ENCODE measurements at places on chromosomes 1 and 21.

- peak; percentile 16 for DNase-seq
Observed at GRCh38 chr1:43423672-43424550, 29.8 kb downstream of the HYI start.

DNA sequence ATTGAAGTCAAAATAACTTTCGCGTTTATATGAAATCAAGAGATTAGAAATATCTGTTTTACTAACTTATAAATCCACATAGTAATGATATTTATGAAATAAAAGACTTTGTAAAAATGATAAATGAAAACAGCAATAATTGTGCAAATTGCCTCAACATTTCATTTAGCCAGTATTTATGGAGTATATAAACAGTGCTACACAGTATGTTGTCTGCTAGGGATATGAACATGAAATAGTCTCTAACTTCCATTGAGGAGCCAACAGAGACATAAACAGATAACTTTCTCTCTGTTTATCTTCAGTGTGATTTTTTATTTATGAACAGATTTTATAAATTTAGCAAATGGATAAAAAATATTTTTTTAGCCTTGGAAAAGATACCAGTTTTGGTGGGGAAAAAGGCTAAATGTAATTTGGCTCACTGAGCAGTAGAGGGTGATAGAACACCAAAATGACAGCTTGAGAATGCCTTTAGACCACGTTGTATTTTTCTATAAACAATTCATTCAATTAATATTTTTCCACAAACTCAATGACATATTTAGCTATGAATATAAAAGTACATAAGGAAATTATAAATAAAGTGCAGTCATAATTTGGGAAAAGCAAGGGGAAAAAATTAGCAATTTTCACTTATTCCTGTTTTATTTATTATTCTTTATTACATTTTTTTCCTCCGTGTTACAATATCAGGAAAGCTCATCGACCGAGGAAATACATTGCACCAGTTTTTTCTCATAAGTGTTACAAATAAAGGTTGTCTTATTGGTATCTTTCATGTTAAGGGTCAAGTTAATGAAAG lies 47.5 kb upstream of the EEIG2 start:
- DNase-seq = no peak

- no peak for DNase-seq
Observed at GRCh38 chr1:148309940-148310500, 157.9 kb upstream of the NBPF11 start.

DNA sequence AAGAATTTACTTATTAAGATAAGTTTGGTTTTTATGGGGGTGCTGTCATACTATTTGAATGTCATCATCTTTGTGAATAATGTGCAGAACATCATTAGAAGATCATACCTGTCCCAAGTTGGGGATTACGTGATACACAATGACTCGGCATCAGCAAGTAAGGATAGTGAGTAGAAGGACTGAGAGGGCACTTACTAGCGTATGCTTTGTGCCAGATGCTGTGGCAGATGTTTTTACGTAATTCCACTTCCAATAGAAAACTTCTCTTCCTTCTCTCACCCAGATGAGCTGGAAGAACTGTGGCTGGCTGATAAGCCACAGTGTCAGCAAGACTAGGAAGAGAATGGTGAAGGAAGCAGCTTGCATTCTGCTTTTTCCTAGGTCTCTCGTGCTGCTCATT lies 28.1 kb upstream of the TGFB2 start:
- DNase-seq = no peak

DNA sequence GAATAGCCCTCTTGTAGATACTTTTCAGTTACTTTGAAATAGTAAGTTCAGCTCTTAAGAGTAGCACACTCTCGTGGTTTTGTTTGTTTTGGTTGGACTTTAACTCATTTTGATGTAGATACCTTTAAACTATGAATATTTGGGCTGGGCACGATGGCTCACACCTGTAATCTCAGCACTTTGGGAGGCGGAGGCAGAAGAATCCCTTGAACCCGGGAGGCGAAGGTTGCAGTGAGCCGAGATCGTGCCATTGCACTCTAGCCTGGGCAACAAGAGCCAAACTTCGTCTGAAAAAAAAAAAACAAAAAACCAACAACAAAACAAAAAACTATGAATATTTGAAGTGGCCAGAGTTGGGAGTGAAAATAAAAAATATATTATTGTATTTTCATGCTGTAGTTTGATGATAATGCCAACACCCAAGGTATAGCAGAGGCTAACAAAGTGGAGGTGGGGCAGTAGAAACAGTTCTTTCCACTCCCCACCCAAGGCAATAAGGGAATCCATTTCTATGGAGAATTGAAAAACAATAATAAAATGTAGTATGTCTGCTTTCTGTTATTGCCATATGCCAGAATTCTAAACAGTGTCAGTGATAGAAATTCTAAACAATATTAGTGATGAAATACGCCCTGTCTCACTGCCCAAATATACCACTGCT lies 1.7 kb downstream of the ZNF326 start:
- peak; percentile 6 for DNase-seq

DNA sequence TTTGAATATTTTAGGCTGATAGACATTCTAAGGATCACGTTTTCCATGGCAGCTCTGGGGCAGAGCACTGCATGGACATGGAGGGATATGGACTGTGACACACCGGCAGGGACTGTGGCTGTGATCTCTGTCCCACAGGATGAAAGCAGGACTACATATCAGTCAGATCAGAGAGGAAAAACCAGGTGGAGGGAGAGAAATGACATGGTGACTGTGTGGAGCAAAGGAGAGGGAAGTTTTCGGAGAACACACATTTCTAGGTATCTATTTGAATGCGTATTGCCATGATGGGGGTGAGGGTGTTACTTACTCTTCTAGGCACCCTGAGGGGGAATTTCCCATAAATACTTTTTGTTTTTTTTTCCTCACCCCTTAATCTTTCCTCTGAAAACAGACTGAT lies 3.2 kb upstream of the CD1C start:
- no peak for DNase-seq

DNA sequence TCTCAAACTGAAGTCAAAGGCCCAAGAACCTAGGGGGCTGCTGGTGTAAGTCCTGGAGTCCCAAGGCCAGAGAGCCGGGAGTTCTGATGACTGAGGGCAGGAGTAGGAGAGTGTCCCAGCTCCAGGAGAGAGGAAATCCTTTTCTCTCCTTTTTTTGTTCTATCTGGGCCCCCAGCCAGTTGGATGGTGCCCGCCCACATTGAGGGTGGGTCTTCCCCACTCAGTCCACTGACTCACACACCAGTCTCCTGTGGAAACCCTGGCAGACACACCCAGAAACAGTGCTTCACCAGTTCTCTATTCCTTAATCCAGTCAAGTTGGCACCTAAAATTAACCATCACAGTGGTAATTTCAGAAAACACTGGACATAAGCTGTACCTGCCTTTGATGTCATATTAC lies 12.7 kb upstream of the WDR26 start:
- DNase-seq = no peak

DNA sequence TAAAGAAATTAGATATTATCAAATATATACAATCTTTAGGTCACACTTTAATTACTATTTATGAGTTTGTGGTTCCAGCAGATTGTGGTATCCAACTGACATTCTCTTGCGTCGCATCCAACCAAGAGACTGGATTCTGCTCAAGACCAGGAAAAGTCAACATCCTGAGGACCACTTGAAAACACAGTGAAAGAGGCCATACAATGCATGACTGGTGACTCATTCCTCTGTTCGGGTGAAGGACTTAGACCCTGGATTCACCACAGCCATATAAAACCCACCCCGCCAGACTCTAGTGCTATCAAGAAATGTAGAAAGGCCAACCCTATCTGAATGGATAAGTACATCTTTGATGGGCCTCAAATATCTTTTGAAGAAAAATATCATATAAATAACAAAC lies 14.5 kb upstream of the CFHR4 start:
- DNase-seq = no peak

DNA sequence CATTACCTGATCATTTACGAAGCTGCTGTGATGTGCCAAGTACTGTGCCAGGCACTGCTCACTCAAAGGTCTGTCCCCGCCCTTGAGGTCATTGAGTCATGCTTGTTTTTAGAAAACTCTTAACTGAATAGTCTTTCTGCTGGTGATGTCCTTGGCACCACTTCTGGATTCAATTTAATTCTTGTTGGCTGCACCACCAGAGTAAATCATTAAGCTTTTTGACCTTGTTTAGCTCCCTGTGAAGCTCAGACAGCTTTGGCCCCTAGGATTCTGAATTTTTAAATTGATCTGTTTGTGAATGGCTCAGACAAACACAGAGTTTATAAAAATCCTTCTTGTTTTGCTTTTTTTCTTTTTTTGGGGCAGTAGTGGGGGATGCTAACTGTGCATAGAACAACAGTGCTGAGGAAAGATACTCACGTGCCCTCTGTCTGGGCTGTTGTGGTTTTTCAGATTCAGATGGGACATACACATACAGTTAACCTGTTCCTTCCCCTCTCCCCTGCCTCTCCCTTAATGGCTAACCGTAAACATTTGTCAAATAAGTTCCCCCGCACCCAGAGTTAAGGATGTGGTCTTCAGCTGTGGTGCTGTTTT lies 67.6 kb downstream of the MTR start:
- DNase-seq = peak; percentile 38

- DNase-seq = no peak
Observed at GRCh38 chr1:64882574-64883255, 83.6 kb downstream of the JAK1 start.

DNA sequence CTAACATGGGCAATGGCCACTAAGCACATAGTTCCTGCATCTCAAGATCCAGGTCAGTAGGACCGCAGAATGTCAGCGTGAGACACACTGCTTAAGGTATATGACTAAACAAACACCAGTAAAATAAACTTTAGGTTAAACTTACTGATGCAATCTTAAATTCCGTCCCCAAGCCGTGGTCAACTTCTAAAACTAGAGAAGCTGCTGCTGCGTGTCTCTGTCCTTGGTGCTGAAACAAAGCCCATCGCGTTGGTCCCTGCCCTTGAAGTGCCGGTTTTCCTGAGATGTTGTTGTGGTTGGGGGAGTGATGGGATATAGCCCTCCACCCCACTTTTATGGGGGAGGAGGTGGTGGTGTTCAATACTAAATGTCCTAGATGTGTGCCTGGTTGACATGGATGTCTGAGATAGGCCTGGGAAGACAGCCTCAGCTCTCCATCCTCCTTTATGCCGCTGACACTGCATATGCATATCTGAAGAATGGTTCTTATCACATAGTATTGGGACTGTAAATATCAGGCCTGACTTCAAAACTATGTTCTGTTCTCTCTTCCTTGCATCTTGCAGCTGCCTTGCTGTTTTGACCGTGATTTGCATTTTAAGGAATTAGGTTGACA lies 72.0 kb upstream of the KCNA3 start:
- DNase-seq = peak; percentile 26

DNA sequence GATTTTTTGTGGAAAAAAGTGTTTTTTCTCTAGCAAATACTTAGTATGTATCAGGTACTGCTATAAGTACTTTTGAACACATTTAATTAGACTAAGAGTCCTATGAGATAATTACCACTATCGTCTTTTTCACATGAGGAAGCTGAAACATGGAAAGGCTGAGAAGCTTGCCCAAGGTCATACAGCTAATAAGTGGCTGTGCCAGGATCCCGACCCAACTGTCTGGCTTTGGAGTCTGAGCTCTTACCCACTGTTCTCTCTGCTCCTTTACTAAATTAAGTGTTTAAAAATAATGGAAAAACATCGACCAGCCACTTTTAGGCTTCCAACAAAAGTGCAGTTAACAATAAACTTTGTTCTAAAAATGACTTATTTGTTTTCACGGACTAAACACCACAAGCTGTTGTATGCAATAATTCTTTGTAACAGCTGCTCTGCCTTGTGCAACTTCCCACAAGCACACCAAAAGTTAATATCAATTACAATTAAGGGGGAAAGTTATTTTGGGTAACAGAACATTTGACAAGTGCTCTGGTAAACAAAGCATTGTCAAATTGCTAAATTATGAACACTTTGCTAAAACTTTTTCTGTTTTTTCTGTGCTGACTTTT lies 75.7 kb downstream of the CRB1 start:
- DNase-seq = no peak

DNA sequence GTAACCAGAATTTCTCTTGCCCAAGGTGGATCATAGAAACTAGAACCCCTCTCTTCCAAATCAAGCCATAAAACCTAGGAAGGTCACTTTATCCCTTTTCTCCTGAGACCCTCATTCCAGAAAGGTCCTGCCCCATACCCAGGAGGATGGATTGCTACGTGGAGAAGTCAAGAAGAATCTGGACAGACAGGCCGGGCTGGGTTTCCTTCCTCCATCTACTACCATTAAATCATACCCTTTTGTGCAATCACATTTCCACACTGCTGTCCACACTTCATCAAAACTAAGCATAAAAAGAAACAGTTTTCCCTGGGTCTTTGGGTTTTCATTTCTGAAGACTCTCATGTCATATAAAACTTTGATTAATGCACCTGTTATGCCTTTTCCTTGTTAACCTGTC lies 65.4 kb downstream of the C21orf91 start:
- no peak for DNase-seq

DNA sequence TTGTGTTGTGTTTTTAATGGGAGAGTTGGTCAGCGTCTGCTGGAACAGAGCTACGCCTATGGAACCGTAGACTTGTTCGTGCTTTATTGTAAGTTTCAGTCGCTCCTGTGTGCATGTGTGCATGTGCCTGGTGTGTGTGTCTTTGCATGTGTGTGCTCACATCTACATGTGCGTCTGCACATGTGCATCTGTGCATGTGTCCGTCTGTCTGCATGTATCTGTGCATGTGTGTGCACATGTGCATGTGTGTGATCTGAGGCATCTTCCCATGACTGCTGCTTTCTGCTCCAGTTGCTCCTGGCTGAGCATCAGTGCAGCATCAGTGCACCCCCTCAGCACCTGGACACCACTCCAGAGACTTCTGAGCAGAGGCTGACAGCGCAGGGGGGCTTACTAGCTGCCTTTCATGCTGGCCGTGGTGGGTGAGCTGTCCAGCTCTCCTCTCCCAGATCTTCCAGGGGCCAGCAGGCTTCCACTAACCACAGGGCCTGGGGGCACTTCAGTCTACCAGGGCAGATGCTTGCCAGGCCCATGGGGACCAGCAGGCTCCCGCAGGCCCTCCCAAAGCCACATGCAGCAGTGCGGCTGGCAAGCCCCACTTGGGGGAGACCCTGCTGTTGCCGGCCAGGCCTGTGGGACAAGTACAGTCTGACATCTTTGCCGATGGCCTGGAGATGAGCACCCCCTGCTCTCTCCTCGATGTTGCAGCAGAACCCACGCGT lies 47.8 kb upstream of the PCBP3 start:
- DNase-seq = no peak

GRCh38 chr1:6485168-6486101 lies 6.0 kb downstream of the PLEKHG5 start:
- DNase-seq = no peak

GRCh38 chr1:39497585-39497984 lies 6.1 kb downstream of the BMP8A start:
- DNase-seq = no peak

GRCh38 chr1:24463776-24464735 lies 38.6 kb upstream of the RCAN3 start:
- DNase-seq = no peak

DNA sequence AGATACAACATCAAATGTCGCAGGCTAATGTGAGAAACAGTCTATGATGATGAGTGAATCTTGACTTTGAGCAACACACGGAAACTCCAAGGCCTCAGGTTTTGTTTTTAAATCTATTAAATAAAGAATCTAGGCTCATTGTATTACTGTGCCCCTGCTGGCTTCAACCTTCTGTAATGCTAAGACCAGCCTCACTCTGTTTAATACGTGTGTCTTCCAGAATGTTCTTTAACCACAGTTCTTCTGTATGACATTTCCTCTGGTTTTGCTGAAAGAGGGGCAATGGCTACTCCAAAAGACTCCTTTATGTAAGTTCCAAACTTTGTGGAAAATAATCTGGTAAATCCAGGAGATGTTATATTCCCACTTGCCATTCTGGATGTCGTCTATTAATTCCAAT lies 101.1 kb upstream of the TIAM1 start:
- no peak for DNase-seq

- no peak for DNase-seq
Observed at GRCh38 chr1:19421365-19421764, 64.0 kb downstream of the CAPZB start.

Data from Caki2 (cell line).